ENCODE measurements at places on chromosomes 7 and 10.

DNA sequence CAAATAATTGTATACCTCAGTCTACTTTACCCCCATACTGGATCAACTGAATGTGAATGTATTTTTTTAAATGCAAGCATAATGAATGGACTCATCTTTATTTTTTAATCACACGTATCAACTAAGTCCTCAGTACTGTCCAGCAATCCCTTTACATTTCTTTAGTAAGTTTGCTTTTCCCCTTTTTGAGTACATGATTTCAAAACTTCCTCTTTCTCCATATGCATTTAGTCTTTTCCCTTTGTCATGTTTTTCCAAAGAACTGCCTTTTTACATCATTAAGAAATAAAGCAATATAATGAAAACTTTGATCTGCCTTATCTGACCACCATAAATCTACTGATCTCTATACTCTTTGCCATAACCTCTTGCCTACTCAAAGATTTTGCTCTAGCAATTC, 182.5 kb upstream of the AKR1E2 start:
- DNase-seq = no peak

DNA sequence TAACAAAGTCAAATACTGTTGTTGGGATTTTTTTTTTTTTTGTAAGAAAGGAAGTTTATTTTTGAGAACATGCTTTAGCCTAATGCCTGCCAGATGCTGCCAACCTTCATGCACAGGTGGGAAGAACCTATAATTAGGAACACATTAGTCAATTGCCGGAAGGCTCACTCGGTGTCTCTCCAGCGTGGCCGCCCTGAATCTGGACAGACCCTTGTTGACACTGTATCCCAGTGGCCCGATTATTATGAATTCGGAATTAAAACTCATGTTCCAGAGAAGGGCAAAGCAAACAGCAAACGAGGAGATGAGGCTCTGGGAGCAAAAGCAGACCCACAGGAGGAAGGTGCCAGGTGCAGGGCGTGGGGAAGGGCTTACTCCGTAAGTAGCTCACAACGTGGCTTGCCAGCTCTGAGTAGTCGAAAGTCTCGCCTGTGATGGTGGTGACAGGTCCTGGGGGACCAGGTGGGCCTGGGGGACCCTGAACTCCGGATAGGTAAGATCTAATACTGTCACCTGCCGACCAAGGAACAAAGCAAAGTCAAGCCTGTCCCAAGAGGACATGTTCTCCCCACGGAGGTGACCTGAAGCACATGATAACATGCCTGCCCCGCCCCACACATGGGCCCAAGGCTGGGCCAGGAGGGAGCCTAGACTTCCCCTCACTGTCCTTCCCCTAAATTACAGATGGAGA, 48.3 kb downstream of the COL17A1 start:
- no peak for DNase-seq

DNA sequence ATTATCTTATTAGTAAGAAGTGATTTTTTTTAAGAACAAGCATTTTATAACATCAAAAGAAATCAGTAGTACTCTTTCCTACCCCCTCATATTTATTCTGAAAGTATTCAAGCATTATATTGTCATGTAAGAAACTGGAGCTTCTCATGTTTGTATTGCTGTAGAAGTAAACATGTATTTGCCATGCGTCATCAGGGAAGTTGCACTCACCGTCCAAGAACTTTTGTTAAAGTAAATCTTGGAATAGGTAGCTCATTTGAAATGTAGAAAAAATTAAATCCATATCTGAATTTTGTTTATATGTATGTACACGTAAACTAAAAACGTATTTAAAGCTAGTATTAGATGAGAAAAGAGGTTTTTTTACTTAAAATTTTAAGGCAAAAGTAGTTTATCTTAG, 96.8 kb downstream of the PTEN start:
- DNase-seq = no peak

DNA sequence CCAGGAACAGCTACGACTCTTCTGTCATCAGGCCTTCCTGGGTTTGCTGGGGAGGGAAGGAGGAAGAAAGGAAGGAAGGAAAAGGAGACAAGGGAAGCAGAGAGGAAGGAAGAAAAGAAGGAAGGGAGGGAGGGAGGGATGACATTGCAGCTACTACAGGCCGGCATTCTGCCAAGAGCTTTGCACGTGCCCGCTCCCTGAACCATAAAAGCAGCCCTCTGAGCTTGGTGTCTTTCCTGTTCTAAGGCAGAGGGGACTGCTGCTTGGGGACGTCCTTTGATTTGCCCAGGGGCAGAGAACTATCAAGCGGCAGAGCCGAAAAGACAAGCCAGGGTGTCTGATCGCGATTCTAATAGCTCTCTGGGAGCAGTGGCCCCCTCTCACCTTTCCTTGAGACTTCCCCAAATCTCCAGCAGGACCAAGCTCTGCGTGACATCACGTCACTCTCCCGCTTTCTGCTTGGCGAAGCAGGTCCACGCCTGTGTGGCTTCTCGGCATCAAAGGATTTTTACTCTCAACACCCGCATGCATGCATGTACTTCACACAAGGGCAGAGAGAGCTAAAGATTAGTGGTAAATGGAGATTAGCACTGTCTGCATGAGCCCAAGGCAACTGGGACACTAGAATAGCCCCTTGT, 167.8 kb upstream of the AUTS2 start:
- peak; percentile 86 for DNase-seq

- no peak for DNase-seq
Measured at GRCh38 chr7:117470777-117471176, 9.0 kb upstream of the CFTR start.

DNA sequence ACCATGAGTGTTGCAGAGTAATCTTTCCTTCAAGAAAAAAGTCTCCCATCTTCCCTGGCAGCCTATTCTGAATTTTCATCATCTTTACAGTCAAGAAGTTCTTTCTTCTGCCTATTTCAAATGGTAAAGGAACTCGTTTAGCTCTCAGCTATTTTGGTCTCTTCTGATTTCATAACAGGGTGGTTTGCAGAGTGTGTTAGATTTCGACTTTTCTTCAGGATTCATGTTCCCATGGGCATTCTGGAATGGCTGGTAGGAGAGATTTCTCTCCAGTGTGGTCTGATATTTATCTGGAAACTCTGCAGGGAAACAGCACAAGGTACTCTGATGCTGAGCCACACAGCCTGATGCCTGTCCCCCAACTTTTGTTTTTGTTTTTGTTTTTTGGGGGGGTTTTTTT, 111.1 kb upstream of the FAM171A1 start:
- no peak for DNase-seq

DNA sequence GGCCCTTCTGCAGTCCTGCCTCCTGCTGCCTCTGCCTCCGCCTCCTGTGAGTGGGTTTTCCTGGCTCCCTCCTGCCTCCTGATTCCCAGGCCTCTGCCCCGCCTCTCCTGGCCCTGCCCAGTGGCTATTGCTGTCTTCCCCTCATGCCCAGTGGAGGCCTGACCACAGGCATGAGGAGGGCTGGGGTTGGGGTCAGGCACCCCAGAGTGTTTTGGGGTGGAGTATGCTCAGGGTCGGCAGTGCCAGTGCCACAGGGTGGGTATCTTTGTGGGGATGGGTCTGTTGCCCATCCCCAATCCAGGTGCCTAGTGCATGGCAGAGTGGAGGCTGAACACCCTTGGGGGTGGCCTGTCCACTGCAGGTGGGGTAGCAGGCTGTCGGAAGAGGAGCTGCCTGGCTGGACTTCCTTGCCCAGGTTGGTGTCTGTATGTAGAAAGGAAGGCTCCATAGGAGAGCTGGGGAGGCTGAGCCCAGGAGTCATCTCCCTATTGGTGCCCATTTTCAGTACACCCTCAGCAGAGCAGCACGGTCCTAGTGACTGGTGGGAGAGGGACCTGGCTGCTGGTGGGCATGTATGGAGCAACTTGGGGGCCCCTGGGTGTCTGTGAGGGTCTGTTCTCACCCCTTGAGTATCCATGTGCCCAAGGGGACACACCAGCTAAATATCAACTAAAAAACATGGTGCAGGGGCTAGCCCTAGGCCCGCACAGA, 62.2 kb downstream of the ARHGAP22 start:
- no peak for DNase-seq

DNA sequence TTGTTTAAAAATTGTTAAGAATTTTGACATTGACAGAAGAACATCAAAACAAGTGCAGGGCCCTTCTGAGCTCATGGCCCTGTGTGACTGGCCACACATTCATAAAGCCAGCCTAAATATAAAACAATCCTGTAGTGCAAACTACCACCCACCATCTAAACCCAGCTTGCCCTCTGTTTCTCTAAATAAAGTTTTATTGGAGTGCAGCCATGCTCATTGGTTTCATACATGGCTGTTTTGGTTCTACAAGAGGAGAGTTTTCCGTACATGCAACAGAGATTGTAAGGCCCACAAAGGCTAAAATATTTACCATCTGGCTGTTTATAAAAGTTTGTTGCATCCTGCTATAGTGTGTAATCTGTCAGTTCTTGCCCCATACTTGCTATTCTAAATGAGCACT, 54.6 kb upstream of the TRIM24 start:
- DNase-seq = no peak

GRCh38 chr10:110919971-110920881, 822 bp downstream of the SHOC2 start:
- peak; percentile 48 for DNase-seq

DNA sequence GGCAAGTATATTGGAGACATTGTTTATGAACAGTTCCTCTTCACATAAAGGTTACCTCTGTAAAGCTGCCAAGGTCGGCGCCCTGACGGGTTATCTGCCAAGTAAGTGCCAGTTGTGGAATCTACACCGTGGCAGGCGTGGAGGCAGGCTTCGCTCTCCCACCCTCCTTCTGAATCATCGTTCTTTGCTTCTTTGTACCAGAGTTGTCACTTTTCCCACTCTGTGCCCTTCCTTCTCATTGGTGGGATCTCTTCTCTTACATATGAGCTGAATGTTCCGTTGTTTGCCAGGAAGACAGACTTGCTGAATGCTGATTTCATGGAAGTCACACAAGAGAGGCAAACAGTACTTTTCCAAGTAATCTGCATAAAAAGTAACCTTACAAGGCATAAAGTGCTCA, 40.6 kb upstream of the PTPRZ1 start:
- DNase-seq = peak; percentile 99

GRCh38 chr7:57403601-57404342, 46.2 kb upstream of the ZNF716 start:
- no peak for DNase-seq

Measured in brain (organoid and tissue), 16 donors.